Glutamatergic neuron (in vitro differentiated cells): ENCODE measurements at places on chromosomes 5 and 9. TPM values are rescaled to one million over a fixed set of nuclear protein-coding genes. Genes with fewer than 3 reads are reported as not detected.

DNA sequence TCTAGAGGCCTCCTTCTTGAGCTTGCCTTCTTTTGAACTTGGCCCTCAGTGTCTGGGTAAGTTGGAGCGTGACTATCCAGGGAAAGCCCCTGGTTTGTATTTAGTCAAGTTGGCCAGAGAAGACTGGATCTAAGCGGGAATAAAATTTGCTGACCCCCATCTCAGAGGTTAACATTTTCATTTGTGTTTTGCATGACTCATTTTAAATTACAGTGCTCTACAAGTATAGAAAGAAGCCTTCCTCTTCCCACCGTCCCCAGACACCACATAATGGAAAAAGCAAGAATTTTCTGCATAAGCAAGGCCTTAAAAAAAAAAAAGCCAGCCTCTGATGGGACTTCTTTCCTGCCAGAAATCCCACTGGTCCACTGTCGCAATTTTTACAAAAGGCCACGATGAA is 27.2 kb downstream of the PIK3R1 start:
- H3K36me3 ChIP-seq: no peaks in the 10 kb centered on the region
- no peak for DNase-seq
- H3K4me3 ChIP-seq: no peak overlapping the region
- peaks cover 29% of the 10 kb centered on the region for H3K4me1 ChIP-seq
- H3K27ac ChIP-seq: no peak overlapping the region

- no peak overlapping the region for H3K27ac ChIP-seq
- H3K4me3 ChIP-seq: no peak overlapping the region
- no peaks in the 10 kb centered on the region for H3K27me3 ChIP-seq
- no peaks in the 10 kb centered on the region for H3K36me3 ChIP-seq
- no peak for DNase-seq
Measured at GRCh38 chr9:71692337-71692736, 76.0 kb downstream of the CEMIP2 start.

DNA sequence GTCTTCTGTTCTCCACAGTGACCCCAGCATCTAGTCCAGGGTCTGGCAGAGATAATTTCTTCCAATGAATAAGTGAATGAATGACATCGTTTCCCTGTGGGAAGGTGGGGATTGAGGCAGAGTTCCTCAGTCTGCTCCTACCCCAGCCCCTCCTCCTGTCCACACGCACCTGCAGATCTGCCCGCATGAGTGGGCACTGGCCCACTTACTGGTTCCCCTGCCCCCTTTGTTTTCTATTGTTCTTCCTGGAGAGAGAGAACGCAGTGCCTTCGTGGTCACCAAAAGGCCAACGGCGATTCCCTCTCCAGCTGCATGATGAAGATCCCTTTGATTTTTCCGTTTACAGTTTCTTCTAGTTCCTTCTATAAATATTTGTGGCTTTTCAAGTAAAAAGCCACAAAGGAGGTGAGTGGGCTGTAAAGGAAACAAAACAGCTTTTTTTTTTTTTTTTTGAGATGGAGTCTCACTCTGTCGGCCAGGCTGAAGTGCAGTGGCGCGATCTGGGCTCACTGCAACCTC is 5.8 kb upstream of the FPGS start:
- H3K36me3 ChIP-seq: no peaks in the 10 kb centered on the region
- peaks cover 2% of the 10 kb centered on the region for H3K27me3 ChIP-seq
- no peak overlapping the region for H3K4me3 ChIP-seq
- H3K4me1 ChIP-seq: peaks cover 12% of the 10 kb centered on the region

- H3K27me3 ChIP-seq: no peaks in the 10 kb centered on the region
- H3K4me3 ChIP-seq: no peak overlapping the region
- H3K27ac ChIP-seq: no peak overlapping the region
- H3K4me1 ChIP-seq: peaks cover 7% of the 10 kb centered on the region
- no peak for DNase-seq
- H3K36me3 ChIP-seq: no peaks in the 10 kb centered on the region
Measured at GRCh38 chr9:75064307-75065025, 23.5 kb downstream of the NMRK1 start.

- DNase-seq: no peak
- no peak overlapping the region for H3K4me3 ChIP-seq
- H3K27me3 ChIP-seq: no peaks in the 10 kb centered on the region
- H3K4me1 ChIP-seq: no peaks in the 10 kb centered on the region
- H3K36me3 ChIP-seq: no peaks in the 10 kb centered on the region
Measured at GRCh38 chr5:72326306-72326649, 6.1 kb downstream of the PTCD2 start.

GRCh38 chr5:101955891-101956290 is 340.2 kb downstream of the SLCO4C1 start:
- H3K4me1 ChIP-seq: no peaks in the 10 kb centered on the region
- no peaks in the 10 kb centered on the region for H3K36me3 ChIP-seq
- H3K27me3 ChIP-seq: no peaks in the 10 kb centered on the region
- H3K27ac ChIP-seq: no peak overlapping the region
- no peak overlapping the region for H3K4me3 ChIP-seq

DNA sequence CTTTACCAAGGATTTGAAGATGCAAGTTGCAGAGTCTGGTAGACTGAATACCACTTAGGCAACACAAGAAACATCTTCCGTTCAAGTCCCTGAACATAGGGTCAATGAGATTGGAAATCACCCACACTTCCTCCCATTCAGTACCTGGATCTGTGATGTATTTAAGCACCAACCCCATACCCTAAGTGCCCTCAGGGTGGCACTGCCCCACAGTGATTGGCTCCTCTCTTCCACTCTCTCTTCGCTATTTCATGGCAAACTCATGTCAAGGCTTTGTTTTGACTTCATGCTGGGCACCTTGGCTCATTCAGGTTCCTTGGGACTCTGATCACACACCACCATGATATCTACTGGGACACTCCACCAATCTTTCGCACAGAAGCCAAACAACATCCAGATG is 53.7 kb downstream of the GGTA1 start:
- H3K4me1 ChIP-seq: no peaks in the 10 kb centered on the region
- H3K4me3 ChIP-seq: no peak overlapping the region
- DNase-seq: no peak
- H3K36me3 ChIP-seq: no peaks in the 10 kb centered on the region

GRCh38 chr5:109479260-109479860 is 69.6 kb upstream of the PJA2 start:
- no peaks in the 10 kb centered on the region for H3K27me3 ChIP-seq
- no peak for DNase-seq
- H3K4me3 ChIP-seq: no peak overlapping the region
- peaks cover 2% of the 10 kb centered on the region for H3K4me1 ChIP-seq
- no peak overlapping the region for H3K27ac ChIP-seq

The ACSL6 gene
- total RNA-seq: 8.1 TPM

The MYMK gene
- total RNA-seq: not detected

The AK3 gene
- 33.7 TPM for total RNA-seq

The C8G gene
- 14.5 TPM for total RNA-seq

The PCDHB3 gene
- 36.9 TPM for total RNA-seq
